Epithelial cell of prostate (primary cell): ENCODE measurements at places on chromosomes 2 and 18.

DNA sequence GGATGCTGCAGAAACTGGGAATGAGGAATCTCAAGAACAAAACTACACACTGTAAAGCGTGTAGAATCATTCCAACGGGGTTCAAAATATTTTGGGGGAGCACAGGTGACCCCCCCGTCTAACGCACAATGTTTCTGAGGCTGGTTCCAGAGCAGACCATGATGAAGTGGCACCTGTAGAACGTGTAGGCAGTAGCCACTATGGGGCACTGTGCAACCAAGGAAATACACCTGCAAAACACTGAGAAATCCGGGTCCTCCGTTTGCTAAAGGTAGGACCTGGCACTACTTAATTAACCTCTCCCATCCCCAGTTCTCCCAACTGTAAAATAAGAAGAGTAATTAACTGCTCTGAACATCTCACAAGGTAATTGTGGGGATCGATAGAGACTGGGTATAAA is 22.6 kb downstream of the ST6GAL2 start:
- no peak for DNase-seq

- no peak for DNase-seq
Measured at GRCh38 chr2:6994536-6995128, 77.4 kb downstream of the RNF144A start.

DNA sequence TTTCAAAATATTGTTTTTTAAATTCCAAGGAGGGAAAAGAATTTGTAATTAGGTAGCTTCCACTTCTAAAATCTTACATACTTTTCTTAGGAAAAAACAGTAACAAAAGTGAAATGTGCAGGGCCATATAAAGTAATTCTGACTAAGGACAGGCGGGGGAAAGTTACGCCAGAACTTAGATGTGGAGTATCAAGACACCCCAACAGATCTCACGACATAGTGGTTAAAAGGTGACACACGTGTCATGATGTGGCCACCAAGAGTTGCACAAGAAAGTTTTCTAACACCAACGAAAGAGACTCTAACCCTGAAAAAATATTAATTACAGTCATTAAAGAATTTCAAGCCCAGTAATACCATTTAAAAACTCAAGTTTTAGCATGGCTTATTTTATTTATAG is 51.0 kb downstream of the KIDINS220 start:
- no peak for DNase-seq

DNA sequence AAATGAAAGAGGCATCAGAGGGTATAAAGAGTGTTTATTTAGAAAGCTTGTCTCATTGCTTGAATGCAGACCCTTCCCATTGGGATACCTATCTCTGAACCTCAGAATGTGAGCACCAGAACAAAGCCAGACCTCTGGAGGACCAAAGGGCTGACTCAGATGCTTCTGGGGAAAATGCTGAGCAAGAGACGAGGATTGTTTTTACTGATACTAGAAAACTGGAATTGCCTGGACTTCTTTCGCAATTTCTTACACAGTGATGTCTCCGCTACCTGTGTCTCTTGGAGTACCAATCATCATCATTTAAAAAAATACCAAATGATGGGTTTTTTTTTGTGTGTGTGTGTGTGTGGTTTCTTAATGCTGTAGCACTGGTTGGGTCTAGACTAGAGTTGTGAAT is 55.6 kb upstream of the CCDC85A start:
- no peak for DNase-seq

DNA sequence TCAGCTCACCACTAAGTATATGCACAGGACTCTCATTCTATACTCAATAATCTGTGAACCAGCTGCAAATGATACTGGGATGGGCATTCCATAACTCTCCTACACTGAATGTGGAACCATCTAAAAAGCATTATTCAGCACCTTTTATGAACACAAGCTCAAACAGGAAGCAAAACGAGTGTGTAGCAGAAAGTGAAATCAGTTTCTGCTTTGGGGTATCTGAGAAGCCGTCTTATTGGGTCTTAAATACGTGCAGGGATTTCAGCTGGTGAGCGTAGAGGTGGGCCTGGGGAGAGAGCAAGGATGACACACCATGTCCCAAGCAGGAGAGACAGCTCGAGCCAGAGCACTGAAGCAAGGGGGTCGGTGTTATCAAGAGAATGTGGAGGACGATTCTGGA is 120.0 kb upstream of the TTN start:
- no peak for DNase-seq

GRCh38 chr18:13377496-13377895 is 158.9 kb downstream of the LDLRAD4 start:
- no peak for DNase-seq

- no peak for DNase-seq
Measured at GRCh38 chr18:59419386-59419785, 60.3 kb upstream of the LMAN1 start.

GRCh38 chr2:67260343-67261277 is 136.5 kb upstream of the ETAA1 start:
- peak; percentile 39 for DNase-seq

DNA sequence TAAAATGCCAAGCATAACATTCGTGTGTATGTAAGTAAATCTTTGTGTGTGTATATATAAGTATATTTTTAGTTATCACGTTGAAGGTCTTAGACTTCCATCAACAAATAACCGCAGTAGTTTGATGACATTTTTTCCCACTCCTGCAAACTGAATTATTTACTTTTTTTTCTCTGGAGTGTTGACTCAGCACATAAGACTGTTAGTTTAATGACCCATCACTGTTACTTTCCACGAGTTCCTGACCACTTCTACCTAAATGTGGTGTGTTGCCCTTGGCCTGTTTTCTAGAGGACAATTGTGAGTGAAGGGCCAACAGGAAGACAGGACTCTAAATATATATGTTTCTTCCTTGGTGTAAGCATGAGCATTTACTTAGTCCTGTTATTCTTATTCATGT is 71.3 kb upstream of the TXNDC2 start:
- no peak for DNase-seq

DNA sequence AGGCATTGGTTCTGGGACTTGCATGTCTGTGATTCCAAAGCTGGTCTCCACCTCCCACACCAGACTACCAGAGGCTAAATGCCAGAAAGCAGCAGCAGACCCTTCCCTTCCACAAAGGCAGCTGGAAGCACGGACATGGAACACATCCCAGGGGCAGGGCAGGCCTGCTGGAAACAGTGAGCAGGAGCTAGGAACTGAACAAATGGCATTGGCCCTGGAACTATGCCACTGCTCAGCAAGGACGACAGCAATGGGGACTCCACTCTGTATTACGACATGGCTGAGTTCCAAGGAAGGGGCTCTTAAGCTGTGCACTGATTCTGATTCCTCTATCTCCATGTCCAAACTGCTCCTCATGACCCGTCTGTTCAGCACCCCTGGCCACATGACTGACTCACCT is 77.8 kb upstream of the TFCP2L1 start:
- DNase-seq = no peak

GRCh38 chr2:229520691-229521096 is 193.7 kb downstream of the DNER start:
- DNase-seq = no peak

DNA sequence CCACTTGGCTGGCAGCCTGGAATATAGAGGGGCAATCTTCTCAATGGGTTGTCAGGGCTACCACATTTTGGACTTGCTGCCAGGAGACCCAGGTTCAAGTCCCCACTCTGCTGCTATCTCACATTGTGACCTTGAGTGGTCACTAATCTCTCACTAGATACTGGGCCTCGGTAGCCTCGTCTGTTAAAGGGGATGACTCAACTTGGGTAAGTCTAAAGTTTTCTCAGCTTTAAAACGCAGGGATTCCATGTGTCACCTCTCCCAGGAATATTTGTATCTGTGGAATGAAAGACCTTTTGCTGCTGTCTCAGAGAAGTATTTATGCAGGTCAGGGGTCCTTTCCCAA is 86.3 kb downstream of the SEMA4F start:
- DNase-seq = peak; percentile 20

- DNase-seq = no peak
Measured at GRCh38 chr2:181672255-181673008, 7.9 kb downstream of the NEUROD1 start.

DNA sequence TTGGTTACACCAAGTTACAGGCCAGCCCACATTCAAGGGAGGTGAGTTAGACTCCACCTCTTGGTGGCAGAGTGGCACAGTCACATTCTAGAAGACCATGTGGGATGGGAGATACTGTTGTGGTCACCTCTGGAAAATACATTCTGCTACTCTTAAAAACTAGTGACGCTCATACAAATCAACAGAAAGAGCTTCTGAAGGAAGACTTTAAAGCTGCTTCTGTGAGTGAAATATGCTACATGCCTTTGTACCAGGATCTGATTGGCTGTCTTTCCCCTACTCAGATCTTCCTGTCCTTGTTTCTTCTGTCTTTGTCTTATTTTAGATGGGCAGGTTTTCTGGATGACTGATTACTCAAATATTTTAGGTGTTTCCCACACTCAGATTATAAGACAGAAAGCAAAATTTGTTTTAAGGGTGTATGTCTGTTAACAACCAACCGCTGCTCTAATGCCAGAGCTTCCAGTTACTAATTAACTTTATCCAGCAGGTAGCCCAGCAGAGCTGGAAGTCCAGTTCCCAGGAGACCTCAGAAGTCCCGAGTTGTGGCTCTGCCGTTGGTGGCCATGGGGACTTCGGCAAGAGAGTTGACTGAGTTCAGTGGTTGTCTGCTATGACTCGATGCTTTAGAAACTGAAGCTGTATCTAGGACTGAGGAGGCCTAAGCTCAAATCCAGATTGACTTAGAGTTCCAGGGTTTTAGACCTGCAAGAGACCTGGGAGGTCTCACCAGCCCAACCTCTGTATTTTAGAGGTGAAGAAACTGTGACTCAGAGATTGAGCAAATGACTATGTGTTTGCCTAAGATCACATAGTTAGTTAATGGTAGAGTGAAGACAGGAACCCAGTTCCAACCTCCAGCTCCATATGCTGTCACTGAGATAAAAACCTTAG is 7.4 kb downstream of the IL1R2 start:
- DNase-seq = no peak

GRCh38 chr2:43414586-43415135 is 181.2 kb downstream of the THADA start:
- no peak for DNase-seq

DNA sequence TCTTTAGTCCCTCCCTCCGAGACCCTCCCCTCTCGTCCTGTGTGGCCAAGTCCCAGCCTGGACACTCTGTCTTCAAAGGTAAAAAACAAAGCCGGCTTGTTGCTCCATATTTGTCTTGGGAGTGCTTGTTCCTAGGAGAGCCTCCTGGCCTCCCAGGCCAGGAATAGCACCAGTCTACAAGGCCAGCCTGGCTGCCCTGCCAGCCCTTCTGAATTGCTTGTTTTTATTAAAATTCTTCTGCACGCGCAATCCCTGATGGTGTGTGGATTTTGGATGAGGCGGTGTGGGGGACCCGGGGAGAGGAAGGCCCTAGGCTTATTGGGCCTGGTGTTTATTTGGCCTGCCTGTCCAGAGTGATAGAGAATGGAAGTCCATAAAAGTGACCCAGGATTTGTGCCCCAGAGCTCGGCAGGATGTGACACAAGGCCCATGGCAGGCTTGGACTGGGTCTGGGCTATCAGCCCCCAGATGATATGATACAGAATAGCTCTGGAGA is 297.3 kb downstream of the CYP26B1 start:
- no peak for DNase-seq

- DNase-seq = no peak
Measured at GRCh38 chr2:12457831-12458230, 258.9 kb upstream of the TRIB2 start.

DNA sequence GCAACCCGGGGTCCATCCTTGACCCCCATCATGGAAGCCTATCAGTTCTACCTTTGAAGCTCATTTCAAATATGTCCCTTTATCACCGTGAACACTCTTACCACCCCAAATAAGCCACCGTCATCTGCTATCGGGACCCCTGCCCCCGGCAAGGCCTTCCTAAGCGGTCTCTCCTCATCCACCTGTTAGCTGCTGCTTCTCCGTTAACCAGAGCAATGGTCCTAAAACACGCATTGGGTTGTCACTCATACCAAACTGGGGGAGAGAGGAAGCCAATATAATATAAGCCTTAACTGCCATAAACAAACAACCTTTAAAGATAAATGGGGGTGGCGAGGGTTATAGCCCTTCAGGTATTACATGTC is 680 bp downstream of the ASNSD1 start:
- DNase-seq = no peak

- peak; percentile 63 for DNase-seq
Measured at GRCh38 chr2:195559431-195559914, 97.6 kb upstream of the SLC39A10 start.

DNA sequence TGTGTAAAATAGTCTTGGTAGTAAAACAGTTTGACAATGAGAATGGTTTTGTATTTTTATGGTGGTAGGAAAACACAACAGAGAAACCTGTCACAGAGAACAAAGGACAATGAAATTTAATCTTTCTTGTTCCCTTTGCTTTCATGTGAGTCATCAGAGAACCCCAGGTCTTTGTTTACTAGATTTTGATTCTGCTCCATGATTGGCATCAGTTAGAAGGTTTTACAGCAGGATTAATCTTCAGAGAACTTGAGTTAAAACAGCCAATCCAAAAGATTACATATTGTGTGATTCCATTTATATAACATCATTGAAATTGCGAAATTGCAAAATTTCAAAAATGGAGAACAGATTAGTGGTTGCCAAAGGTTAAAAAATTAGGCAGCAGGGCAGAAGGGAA is 2.5 kb downstream of the APLF start:
- DNase-seq = peak; percentile 6

GRCh38 chr2:174026122-174026845 is 61.1 kb upstream of the SP3 start:
- no peak for DNase-seq

DNA sequence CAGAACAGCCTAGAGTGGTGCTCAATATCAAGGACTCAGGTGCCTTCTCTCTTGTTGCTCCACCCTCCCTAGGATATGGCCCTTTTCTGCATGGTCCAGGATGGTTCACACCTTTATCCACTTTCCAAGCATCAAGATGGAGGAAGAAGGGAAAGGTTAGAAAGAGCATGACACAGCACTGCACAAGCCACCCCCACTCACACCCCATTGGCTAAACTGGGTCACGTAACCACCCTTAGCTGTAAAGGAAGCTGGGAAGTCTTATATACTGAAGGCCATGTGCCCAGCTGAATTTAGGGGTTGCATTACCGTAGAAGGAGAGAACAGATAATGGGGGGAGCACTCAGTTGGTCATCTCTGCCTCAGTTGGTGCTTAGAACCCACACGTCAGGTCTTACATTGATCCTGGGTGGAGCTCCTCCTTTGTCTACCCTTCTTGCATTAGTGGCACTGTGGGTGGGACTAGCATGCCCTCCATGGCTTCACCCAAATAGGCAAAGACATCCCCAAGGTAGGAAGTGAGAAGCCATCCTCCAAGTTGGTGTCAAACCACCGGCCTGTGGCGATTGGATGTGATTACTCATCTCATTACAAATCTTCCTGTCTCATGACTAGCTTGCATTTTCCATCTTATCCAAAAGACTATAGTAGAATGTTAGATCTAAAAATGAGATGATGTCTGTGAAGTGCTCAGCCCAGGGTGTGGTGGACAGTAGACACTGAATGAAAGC is 248.5 kb downstream of the HAUS1 start:
- no peak for DNase-seq

- DNase-seq = no peak
Measured at GRCh38 chr2:222064286-222064685, 234.5 kb downstream of the PAX3 start.

GRCh38 chr2:163175294-163175693 is 336.7 kb upstream of the KCNH7 start:
- DNase-seq = no peak
